ENCODE measurements at places on chromosomes 12 and 14.

- peak; percentile 84 for DNase-seq
These were observed 71.2 kb downstream of the VCPKMT start for GRCh38 chr14:50045039-50045711.

DNA sequence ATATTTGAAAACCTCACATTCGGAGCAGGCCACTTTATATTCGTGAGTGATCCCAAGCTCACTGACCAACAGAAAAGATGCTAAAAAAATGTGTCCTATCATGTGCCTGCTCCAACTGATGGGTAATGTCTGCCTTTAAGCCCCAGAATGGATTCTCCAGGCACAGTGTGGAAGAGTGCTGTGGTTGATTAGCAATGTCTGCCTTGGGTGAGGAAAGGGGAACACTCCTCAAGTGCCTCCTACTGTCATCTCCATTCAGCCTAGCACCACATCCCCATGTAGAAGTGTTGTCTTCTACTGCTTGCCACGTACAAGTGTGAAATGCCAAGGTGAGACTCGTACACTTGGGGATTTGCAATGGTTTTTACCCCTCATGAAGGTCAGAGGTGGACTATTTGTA lies 199.3 kb downstream of the SLC41A2 start:
- DNase-seq = no peak

GRCh38 chr12:42756841-42757623 lies 167.5 kb upstream of the PRICKLE1 start:
- peak; percentile 77 for DNase-seq

DNA sequence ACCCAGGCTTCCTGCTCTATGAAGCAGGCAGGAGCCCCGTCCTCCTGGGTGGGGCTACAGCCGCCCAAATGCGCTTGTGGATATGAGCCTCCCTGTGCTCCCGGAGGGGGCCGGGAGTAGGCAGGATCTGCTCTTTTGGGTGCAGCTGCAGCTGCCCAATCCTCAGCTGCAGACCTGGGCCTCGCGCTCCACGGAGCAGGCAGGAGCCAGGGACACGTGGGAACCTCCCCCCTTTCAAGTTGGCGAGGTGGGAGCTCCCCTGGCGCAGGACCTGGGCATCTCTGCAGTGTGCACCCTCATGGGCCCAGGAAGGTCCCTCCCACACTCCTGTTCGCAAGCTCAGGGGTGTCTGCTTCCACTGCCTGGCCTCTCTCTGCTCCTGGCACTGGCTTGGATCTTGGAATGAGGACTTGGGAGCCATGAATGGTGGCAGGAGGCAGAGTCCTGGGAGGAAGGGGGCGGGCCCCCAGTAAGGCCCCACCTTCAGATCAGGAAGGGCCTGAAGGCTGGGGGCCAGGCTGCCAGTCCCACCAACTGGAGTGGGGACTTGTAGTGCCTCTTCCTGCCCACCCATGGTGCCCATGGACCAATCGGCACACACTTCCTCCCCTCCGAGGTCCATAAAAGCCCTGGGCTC lies 61.3 kb downstream of the KLRG1 start:
- DNase-seq = no peak

DNA sequence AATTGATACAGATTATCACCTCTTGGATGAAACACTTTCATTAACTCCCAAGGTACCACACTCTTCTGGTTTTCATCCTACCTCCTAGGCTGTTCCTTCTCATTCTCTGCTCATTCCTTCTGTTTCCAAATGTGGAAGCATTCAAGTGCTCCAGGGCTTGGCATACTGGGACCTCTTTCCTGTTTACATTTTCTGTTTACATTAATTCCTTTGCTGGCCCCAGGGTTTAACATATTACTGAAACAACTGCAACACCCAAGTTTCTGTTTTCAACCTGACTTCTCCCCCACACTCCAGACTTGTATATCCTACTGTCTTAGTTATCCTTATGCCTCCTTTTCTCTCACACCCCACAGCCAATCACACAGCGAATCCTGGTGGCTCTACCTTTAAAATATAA lies 386.3 kb upstream of the GARIN6 start:
- no peak for DNase-seq

DNA sequence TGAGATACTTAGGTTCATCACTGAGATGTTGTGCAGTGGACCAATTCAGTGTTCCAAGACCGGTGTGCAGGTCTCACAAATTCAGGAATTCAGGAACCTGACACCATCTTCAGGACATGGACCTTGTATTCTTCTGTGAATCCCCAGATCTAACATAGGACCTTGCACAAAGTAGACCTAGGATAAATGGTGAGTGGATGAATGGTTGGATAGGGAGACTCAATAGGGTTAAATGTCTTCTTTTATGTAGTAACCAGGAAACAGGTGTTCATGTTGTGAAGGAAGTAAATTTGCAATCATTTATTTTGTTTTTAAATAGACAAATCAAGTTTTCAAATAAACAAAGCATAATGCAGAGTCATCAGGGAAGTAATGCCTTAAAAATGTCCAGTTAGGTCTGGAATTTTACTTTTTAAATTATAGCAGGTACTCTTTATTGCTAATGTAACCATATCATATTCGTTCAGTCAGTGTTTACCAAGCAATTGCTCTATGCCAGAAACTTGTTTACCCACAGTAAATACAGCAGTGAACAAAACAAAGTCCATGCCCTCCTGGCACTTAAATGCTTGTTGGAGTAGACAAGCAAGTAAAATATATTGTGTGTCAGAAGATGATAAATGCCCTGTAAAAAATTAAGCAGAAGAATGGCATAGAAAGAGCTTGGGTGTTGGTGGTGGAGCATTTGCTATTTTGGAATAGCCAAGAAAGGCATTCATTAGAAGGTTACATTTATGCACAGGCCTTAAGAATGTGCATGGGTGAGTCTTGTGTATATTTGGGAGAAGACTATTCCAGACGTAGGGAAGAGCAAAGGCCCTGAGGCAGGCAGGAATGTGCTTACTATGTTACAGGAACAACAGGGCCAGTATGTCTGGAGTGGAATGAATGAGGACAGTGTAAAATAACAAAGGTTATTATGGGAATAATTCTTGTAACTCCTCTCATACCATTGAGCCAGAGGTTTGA lies 26.3 kb downstream of the RXYLT1 start:
- no peak for DNase-seq

- no peak for DNase-seq
These were observed 68.6 kb downstream of the TNFAIP2 start for GRCh38 chr14:103191844-103192243.

DNA sequence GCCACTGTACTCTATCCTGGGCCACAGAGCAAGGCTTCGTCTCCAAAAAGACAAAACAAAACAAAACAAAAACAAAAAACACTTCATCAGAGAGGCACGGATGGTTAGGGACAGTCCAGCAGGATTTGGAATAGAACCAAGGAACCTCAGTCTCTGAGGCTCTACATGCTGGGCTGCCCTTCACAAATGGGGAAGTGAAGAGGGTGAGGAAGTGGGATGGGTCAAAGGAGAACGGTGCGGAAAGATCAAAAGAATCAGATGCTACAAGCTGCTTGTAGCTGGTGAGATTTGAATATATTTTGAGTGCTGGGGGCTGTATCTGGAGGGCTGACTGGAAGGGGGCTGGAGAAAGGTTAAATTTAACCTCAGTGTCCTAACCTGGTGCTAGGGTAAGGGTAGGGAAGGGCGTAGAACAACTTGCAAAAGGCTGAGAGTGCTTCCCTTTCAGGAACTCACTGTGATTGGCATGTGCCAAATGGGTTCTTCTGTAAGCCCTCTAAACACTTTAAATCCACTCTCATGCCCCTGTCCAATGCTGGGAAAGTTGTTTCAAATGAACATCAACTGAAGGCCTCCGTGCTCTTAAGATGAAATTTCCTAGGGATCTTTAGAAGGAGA lies 4.6 kb downstream of the FOXJ2 start:
- no peak for DNase-seq

GRCh38 chr12:114684098-114684869 lies at the start of gene TBX3:
TBX3 (minus strand) TSS chr12:114684175; CDS start chr12:114683200, 975 bp downstream.
- DNase-seq = peak; percentile 93

DNA sequence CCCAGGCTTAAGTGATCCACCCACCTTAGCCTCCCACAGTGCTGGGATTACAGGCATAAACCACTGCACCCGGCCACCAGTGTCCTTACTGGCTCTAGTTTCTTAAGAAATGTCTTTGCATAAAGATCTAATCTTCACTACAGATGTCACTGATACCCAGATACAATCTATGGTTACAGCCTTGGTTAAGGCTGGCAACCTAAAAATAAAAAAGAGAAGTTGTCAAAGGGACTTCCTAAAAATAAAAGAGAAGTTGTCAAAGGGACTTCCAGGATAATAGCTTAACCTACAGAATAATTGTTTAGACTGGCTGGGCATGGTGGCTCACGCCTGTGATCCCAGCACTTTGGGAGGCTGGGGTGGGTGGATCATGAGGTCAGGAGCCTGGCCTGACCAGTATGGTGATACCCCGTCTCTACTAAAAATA lies 27.6 kb downstream of the ETFBKMT start:
- no peak for DNase-seq

DNA sequence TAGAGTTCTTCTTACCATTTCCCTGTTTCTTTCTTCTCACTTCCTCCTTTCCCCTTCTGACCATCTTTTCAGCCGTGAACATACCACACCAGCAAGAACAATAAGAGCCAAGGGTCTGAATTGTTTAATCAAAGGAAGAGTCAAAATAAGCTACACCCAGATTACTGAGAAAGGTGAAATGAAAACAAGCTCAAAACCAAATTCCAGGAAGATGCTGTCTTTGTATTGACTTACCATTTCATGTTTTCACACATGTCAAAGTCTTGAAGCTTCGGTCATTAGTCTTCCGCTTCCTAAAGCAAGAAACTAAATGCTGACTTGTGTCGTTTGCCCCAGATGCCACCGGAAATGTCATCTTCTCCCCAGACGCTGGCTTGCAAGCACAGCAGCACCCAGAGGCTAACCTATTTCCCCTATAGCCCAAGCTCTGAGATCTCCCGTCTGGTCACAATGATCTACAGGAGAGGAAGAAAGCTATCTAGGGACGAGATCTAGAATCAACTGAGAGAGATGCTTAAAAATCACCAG lies 136.5 kb upstream of the AMIGO2 start:
- no peak for DNase-seq

DNA sequence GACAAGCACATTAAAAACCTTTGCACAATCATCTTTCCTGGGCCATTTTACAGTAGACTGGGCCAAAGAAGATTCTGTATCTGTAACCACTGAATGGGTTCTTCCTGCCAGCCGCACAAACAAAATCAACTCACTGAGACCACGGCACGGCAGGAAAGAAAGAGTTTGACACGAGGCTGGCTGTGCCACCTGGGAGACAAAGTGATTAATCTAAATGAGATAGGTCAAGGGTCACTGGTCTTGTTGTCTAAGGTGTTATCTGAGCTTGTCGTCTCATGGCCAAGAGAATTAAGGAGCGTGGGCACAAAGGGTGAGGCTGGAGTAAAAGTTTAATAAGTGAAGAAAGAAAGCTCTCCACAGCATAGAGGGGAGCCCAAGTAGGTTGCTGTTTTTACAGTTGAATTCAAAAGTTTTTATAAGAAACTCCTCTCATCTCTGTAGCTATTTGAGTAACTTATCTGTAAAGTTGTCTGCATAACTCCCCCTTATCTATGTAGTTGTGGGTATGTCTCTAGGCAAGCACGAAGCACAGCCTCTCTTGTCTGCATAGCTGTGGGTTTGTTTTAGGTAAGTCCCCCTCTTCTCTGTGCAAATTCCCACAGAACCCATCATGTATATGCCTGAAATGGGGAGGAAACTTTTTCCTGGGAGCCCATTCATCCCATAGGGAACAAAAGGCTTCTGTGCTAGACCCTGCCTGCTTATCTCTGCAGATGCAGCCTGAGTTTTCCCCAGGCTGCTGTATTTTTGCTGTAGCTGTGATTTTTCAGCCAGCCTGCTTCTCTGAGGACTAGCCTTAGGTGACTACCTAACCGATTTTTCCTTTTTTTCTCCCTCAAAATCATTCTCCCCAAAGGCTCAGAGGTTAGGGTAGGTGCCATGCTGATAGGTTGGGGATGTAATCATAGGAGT lies 1314.6 kb upstream of the TMEM132C start:
- DNase-seq = no peak

DNA sequence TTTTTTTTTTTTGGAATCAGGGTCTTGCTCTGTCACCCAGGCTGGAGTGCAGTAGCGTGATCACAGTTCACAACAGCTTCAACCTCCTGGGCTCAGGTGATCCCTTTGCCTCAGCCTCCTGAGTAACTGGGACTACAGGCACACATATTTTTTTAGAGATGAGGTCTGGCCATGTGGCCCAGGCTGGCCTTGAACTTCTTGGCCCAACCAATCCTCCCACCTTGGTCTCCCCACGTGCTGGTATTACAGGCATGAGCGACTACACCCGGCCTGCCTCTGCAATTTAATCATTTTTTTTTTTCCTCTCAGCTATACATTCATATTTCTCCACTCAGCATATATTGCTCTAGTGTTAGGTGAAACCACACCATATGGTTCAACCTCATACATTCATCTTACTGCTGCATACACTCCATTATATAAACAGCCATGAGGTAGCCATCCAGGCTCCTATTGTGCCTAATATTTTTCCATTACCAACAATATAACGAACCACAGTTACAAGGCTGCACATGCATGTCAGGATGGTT lies 7.1 kb downstream of the STX2 start:
- no peak for DNase-seq

DNA sequence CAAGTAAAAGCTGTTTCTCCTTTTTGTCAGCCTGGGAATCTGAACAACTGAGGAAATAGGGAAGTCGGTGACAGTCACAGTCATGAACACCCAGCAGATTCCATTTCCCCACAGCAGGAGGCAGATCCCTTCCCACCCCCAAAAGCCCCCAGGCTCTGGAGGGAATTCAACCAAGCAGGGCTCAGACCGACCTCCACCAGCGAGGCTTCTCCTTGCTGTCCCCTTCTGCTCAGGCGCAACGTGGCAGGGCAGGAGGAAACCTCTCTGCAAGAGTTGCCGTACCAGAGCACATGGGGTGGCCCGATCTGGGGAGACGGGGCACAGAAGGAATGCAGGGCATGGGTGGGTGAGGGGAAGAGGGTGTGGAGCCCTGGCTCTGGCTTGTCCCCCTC lies 319 bp downstream of the GALNT6 start:
- no peak for DNase-seq

- peak; percentile 15 for DNase-seq
These were observed 61.0 kb downstream of the KIAA0586 start for GRCh38 chr14:58488550-58488949.

DNA sequence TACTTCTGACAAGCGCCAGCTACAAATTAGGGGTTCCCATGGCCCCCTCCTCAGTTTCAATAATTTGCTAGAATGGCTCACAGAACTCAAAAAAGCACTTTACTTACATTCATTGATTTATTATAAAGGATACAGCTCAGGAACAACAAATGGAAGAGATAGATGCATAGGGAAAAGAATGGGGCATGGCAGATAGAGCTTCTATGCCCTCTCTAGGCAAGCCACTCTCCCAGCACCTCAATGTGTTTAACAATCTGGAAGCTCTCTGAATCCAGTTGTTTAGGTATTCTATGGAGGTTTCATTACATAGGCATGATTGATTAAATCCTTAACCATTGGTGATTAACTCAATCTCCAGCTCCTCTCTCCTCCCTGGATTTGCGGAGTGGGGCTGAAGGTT lies 184.5 kb upstream of the DAAM1 start:
- DNase-seq = no peak

GRCh38 chr12:118033323-118033722 lies 16.8 kb downstream of the RFC5 start:
- DNase-seq = no peak

All from AG08395 (cell line).